Activated CD4-positive, alpha-beta memory T cell treated with anti-CD3 and anti-CD28 coated beads, Interleukin-2, amount 10 ng/mL, durations not matched to agents 7 days and 5 days (primary cell): ENCODE measurements at places on chromosomes 3 and 15.

DNA sequence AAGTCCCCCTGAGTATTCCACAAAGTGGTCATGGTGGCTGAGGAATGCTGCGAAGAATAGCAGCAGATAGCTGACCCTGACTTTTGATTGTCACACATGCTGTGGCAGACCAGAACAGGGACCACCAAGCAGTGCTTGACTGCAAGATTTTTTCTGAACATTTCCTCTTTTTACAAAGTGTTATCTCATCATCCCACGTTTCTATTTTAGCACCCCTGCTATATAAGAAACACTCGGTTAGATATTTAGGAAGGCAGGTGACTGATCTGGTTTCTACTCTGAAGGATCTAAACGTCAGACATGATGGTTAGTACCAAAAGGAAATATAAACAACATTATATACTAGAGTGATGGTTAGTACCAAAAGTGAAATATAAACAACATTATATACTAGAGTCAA lies 9.1 kb downstream of the SLC25A26 start:
- DNase-seq = no peak
- H3K27ac ChIP-seq = no peak overlapping the region
- no peaks in the 10 kb centered on the region for H3K27me3 ChIP-seq
- peaks cover 38% of the 10 kb centered on the region for H3K36me3 ChIP-seq
- H3K4me3 ChIP-seq = no peak overlapping the region

DNA sequence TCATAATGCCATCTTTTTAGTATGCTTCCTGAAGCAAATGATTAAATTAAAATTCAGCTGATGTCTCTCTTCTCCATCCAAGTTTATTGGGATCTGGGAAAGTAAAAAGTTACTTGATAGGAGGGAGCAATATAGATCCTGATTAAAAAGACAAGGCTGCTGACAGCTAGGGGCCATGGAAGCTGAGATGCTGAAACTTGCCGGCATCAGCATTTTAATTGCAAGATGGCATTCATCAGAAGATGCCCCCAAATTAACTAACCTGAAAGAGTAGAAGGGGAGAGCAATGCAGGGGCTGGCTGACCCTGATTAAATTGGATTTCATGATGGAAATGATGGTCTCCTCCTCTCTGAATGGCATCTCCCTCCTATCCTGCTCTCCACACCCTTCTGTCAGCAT lies 31.1 kb downstream of the CPNE4 start:
- no peak overlapping the region for H3K27ac ChIP-seq
- no peak for DNase-seq

GRCh38 chr15:100078511-100079220 lies 263.1 kb downstream of the ADAMTS17 start:
- H3K36me3 ChIP-seq = no peaks in the 10 kb centered on the region
- DNase-seq = no peak
- H3K27me3 ChIP-seq = no peaks in the 10 kb centered on the region
- no peak overlapping the region for H3K27ac ChIP-seq
- H3K4me3 ChIP-seq = no peak overlapping the region

DNA sequence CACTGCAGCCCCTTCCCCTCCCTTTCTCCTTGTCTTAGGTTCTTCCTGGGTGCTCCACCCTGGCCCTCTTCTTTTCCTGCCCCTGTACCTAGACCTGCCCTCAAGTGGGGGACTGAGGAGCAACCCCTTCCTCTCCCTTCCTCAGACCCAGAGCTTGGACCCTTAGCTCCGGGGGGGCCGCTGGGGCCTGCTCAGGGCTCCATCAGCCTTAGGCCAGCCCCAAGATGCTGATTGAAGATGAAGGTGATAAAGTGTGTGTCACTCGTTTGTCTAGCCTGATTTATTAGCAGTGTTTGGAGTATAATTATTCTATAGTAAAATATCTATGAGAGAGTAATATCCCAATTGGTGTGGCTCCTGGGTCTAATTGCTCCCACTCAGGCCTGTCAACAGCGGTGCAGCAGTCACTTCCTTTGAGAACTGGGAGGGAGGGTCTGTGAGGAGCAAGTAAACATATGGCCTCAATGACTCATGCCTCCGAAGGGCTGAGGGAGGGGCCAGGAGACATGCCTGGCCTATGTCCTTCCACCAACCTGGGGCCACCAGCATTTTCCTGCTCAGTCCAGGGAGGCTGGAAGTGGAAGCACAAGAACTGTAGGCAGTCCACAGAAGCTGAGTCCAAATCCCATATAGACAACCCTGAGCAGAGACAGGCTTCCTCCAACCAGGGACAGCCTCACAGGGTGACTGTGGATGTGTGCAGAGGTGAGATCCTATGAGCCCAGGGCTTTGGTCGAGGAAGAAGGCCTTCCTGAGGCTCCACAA lies 123.2 kb downstream of the DNAJB8 start:
- no peaks in the 10 kb centered on the region for H3K27me3 ChIP-seq
- no peak overlapping the region for H3K27ac ChIP-seq
- H3K4me1 ChIP-seq = no peaks in the 10 kb centered on the region
- H3K4me3 ChIP-seq = no peak overlapping the region
- no peak for DNase-seq

- no peak overlapping the region for H3K4me3 ChIP-seq
- DNase-seq = no peak
- no peaks in the 10 kb centered on the region for H3K36me3 ChIP-seq
- no peak overlapping the region for H3K27ac ChIP-seq
These were observed 86.6 kb downstream of the TRAK1 start for GRCh38 chr3:42177801-42178150.

GRCh38 chr3:58353722-58354553 lies 21.2 kb downstream of the PXK start:
- DNase-seq = peak; percentile 62
- H3K36me3 ChIP-seq = peaks cover 25% of the 10 kb centered on the region
- no peaks in the 10 kb centered on the region for H3K27me3 ChIP-seq
- peak overlapping the region; percentile 94 for H3K27ac ChIP-seq

- no peaks in the 10 kb centered on the region for H3K4me1 ChIP-seq
- H3K4me3 ChIP-seq = no peak overlapping the region
- no peak overlapping the region for H3K27ac ChIP-seq
- peaks cover 2% of the 10 kb centered on the region for H3K27me3 ChIP-seq
- H3K36me3 ChIP-seq = no peaks in the 10 kb centered on the region
- DNase-seq = no peak
These were observed 106.2 kb downstream of the CPNE4 start for GRCh38 chr3:131928593-131928992.

GRCh38 chr3:191343913-191344312 lies 13.6 kb upstream of the UTS2B start:
- H3K36me3 ChIP-seq = no peaks in the 10 kb centered on the region
- no peaks in the 10 kb centered on the region for H3K27me3 ChIP-seq
- H3K4me3 ChIP-seq = no peak overlapping the region
- no peak for DNase-seq

DNA sequence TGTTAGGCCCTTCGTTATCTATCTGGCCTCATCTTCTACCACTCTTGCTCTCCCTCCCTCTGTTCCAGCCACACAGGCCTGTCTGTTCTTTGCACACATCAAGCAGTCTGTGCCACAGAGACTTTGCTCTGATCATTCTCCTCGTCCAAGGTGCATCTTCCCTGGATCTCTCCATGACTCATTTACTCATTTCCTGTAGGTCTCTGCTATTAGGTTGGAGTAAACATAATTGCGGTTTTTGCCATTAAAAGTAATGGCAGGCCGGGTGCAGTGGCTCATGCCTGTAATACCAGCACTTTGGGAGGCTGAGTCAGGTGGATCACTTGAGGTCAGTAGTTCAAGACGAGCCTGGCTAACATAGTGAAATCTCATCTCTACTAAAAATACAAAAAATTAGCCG lies 9.5 kb upstream of the C3orf49 start:
- no peaks in the 10 kb centered on the region for H3K4me1 ChIP-seq
- H3K27me3 ChIP-seq = no peaks in the 10 kb centered on the region
- no peak for DNase-seq
- no peak overlapping the region for H3K27ac ChIP-seq

DNA sequence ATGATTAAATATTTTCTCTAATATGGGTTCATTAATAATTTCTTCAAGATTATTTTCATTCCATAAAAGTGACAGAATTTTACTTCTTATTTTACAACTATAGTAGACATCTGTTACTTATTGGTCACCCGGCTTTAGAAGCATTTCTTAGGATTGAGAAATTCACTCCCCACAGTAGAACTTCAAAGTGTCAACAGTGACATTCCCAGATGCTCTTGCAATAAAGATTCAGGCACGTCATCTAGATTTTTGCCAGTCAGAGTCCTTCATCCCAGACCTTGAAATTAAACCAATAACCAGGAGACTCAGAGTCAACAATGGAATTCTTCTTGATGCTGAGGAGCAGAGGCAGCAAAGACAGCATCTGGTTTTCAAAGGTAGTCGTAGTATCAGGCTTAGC lies 190.8 kb downstream of the VGLL3 start:
- no peak overlapping the region for H3K27ac ChIP-seq
- no peaks in the 10 kb centered on the region for H3K4me1 ChIP-seq
- H3K27me3 ChIP-seq = no peaks in the 10 kb centered on the region
- no peak overlapping the region for H3K4me3 ChIP-seq
- H3K36me3 ChIP-seq = no peaks in the 10 kb centered on the region

GRCh38 chr3:163622384-163622783 lies 1455.9 kb downstream of the SI start:
- H3K4me1 ChIP-seq = no peaks in the 10 kb centered on the region
- no peaks in the 10 kb centered on the region for H3K27me3 ChIP-seq
- DNase-seq = no peak
- H3K27ac ChIP-seq = no peak overlapping the region

- H3K27me3 ChIP-seq = peaks cover 6% of the 10 kb centered on the region
- no peak overlapping the region for H3K27ac ChIP-seq
- peaks cover 21% of the 10 kb centered on the region for H3K4me1 ChIP-seq
- H3K4me3 ChIP-seq = no peak overlapping the region
- no peak for DNase-seq
These were observed 1.9 kb upstream of the TRA2B start for GRCh38 chr3:185939721-185940120.

DNA sequence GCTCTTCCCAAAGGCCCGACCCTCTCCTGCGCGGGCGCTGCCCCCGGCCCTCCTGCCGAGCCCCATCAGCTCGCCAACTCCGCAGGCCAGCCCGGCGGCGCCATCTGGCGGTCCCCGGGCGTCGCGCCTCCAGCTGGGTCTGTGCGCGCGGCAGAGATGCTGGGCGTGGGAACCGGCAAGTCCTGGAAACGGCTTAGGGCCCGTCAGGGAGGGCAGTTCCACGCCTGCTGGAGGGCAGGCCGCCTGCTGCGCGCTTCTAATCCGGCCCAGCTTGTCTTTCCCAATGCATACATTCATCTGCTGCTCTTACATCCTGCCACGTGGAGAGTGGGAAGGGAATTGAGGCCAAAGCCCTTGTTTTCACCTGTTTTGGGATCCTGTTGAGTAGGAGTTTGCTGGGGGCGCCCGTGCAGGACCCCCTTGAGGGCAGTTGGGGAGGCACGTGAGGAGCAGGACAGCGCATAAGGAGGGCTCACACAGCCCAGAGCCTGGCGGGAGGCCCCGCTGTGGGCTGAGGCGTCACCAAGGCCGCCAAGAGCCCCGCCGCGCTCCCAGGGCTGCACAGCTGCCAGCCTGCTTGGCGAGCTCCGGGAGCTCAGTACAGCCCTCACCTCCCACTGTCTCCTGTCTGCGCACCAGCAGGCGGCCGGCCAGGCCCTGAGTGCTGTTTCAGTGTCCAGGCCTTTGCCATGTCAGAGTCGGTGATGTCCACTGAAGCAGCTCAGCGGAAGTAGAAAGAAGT lies 165.6 kb downstream of the NSMCE3 start:
- H3K27ac ChIP-seq = no peak overlapping the region
- H3K4me1 ChIP-seq = no peaks in the 10 kb centered on the region
- H3K27me3 ChIP-seq = no peaks in the 10 kb centered on the region
- peak; percentile 52 for DNase-seq

- no peak overlapping the region for H3K4me3 ChIP-seq
- no peaks in the 10 kb centered on the region for H3K27me3 ChIP-seq
- H3K4me1 ChIP-seq = no peaks in the 10 kb centered on the region
- no peaks in the 10 kb centered on the region for H3K36me3 ChIP-seq
- DNase-seq = no peak
These were observed 298.5 kb downstream of the DIPK2A start for GRCh38 chr3:144270100-144270499.

DNA sequence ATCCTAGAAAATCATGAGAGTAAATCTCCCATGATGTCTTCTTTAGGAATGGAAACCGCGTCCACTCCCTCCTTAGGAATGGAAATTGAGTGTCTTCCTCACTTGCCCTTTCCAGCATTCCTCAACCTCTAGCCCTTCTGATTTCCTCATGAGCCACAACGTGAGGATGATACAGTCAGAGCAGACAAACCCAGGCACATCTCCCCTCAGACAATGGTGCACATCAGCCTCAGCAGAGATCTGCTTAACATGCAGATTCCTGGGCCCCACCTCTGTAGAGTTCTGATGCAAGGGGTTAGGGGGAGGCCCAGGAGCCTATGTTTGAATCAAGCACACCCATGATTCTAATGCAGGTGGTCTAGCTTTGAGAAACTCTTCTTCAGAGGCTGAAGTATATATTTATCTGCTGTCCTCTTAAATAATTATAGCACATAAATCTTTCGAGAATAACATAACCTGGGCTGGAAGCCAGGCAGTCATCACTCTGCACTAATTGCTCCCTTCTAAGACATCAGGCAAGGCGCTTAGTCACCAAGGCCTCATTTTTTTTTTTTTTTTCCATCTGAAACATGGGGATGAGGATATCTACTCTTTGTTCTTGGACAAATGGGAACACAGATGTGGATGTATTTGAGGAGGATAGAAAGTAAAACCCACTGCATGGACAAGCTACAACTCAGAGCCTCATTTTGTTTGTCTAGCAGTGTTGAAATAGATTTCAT lies 81.7 kb downstream of the PRICKLE2 start:
- no peak overlapping the region for H3K4me3 ChIP-seq
- H3K36me3 ChIP-seq = no peaks in the 10 kb centered on the region
- H3K27ac ChIP-seq = no peak overlapping the region
- no peak for DNase-seq

DNA sequence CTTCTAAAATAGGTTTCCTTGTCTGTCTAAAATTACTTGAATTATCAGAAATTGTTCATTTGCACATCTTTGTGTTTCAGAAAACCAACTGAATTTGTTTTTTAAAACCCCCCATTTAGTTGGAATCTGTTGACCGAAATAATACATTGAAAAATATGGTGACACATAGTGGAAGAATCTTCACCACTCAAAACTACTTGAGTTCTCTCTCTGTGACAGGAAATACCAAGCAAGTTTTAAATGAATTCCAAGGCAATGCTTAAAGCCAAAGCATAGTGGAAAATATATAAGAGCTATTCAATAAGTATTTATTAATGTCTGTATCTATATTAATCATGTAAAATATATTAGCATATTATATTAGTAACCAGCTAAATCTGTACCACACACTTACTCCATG lies 224.9 kb upstream of the COL8A1 start:
- no peaks in the 10 kb centered on the region for H3K27me3 ChIP-seq
- no peaks in the 10 kb centered on the region for H3K4me1 ChIP-seq
- DNase-seq = no peak
- no peak overlapping the region for H3K4me3 ChIP-seq
